ENCODE measurements at places on chromosomes 12 and 14.

DNA sequence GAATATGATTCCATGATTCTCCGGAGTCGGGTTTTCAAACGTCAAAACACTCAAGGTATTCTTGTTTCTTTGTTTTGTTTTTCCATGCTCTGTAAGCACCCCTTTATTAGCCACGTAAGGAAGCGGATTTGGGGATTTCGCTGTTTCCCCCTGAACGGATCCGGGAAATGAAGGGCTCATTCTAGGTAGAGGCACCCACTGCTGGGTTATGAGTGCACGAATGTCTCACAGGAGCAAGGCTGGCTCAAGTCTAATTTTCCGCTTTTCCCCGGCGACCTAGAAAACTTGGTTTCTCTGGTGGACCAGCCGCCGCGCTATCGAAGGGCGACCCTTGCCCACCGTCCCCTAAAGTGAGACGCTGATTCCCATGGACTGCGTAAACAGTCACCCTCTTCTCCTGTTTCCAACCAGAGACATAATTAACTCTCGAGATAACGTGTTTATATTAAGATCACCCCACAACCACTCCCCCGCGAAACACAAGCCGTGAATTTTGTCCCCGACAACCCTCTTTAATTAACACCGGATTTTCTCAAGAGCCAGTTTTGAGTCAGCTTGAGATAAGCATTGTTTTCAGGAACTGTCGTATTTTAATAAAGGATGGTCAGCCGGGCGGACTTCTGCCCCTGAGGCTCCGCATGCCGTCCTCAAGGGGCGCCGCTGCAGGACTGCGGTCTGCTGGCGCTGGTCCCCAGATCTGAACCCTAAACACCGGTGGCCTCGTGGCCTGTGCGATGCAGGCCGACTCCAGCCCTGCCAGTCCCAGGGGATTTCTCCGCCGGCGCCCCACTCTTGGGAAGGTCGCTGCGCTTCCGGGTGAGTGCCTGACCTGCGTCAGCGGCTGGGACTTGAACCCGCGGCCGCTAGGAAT lies 515 bp upstream of the ABCC9 start:
- DNase-seq, result no peak

- DNase-seq, result no peak
Observed at GRCh38 chr12:47907851-47908454, 3.2 kb upstream of the VDR start.

DNA sequence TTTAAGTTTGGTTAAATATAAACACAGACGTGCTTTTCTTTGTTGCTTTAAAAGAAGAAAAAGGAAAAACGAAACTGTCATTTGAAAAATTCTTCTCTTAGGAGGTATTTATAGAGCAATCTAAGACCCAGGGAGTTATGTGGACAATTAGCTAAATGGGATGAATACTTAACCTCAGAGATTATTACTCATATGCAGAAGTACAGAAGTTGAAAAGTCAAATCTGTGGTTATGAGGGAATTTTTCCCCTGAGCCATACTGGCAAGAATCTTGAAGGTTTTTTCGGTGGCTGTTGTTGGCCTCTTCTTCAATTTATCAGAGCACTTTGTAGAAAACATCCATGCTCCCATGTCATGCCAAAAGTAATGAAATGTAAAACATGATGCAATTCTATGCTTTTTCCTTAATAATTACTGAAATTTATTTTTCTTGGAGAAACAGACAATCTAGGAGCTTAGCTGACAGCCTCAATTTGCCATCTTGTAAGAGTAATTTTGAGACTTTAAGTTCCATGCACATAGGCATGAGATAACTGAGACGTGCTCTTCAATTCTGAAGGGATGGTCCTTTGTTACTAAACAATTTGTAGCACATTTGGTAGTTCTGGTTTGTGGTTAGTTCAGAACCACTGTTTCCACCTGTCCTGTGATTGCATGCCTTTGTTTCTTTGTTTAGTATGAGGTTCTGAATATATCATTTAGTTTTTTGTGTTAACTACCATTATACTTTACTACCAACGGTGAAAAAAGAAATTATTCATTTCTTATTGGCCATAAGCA lies 126.6 kb downstream of the BCAT1 start:
- no peak for DNase-seq

GRCh38 chr12:104741077-104741476 lies 217.0 kb downstream of the SLC41A2 start:
- DNase-seq, result no peak

DNA sequence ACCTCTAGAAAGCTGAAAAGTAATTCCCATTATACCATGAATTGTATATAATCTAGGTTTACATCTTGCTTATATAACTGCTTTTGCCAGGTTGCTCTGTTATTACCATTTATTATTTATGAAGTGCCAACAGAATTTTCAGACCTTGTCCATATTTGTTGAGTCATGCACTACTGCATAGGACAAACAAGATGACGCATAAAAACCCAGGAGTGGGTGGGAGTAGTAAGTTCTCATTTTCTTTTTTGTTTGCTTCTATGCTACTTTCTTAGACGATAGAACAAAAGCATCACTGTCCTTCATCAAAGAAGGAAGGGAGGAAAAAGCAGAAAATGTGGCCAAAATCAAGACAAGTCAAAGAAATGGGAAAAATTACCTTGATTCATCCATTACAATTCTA lies 119.0 kb upstream of the RASSF8 start:
- DNase-seq, result no peak

- no peak for DNase-seq
Observed at GRCh38 chr12:129331356-129332085, 478.2 kb downstream of the GLT1D1 start.

DNA sequence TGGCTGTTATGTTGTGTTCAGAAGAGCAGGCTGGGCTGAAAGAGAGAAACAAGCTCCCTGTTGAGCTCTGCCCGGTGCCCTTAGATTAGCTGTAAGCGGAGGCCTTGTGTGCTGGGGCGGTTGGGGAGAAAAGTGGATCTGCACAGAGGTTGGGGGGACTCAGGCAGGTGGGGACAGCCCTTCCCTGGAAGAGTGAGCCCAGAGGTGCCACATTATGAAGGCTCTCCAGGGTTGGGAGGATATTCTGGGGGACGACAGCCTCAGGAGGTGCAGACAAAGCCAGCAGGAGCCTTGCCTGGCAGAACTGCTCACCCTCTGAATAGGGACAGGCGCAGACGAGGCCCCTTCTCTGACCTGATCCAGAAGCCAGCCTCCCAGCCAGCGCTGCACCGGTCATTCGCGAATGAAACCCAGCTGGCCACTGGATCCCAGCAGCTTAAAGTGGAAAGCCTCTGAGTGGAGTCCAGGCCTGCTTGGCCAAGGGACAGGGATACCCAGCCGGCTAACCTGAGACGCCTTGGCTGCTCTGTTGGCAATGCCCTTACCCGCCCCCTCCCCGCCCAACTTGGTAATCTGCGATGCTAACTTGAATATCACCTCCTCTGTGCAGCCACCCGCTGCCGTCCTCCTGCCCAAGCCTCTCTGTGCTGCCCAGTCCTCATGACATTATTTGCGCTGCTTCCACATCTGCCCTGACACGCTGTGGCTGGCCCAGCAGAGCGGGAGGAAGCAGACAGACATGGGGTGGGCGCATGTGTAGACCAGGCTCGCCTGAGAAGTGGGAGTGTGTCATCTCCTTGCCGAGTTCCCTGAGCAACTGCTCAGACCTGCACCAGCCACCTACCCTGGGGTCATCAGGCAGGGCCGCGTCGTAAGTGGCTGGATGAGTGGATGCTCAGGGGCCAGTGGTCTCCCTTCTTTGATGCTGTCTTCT lies 5.6 kb downstream of the HIP1R start:
- no peak for DNase-seq

DNA sequence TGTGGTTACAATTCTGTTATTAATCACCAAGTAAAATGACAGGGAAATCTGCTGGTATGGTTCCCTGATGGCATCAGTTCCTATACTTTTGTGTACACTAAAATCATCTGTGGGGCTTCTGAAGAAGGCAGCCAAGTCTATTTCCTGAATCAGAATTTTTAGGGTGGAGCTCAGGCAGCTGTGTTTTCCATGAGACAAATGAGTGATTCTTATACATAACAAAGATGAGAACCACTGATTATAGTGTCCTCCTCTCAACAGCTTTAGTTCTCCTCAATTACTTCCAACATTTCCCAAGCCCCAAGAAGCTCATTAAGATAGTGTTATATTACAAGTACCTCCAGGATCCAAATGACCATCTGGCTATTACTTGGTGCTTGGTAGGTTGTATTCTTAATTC lies 64.5 kb upstream of the USP44 start:
- no peak for DNase-seq

DNA sequence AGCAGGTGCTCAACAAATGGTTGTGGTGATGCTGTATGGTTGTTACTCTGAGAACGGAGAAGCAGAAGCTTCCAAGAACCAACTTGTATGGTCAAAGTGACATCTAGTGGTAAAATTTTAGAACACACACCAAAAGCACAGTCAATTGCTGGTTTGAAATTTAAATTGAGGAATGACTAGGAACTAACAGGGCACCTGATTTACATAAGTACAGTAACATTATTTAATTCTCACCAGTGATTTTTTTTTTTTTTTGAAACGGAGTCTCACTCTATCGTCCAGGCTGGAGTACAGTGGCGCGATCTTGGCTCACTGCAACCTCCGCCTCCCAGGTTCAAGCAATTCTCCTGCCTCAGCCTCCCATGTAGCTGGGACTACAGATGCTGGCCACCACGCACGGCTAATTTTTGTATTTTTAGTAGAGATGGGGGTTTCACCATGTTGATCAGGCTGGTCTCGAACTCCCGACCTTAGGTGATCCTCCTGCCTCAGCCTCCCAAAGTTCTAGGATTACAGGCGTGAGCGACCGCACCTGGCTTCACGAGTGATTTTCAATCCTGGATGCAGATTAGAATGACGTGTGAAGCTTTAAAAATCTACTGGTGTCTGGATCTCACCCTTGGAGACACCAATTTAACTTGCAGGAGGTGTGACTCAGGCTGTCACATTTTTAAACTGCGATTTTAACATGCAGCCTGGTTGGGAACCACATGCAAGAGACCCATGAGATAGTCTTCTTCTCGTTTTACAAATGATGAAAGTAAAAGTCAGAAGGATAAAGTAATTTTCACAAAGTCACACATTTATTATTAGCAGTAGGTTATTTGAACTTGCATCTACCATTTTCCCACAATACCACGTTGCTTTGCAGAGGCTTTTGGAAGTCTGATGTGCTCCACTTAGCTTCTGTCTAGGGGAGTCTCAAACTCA lies 14.1 kb upstream of the NUMB start:
- peak; percentile 77 for DNase-seq

DNA sequence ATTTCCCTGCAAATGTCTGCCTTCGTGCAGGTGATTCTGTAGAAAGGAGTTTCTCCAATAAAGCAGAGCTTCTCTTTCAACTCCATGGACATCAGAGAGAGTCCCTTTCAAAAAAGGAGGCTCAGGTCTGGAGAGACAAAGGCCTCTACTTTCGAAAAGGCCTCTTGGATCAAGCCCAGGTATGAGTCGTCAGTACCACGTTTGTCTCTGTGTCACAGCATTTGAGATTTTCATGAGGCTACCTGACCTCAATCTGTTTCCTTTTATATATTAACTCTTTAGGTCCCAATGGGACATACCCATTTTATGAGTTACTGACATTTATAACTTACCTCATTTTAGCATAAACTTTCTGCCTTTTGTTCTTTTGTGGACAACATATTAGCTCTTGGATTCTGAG lies 290.8 kb downstream of the RPAP3 start:
- no peak for DNase-seq

DNA sequence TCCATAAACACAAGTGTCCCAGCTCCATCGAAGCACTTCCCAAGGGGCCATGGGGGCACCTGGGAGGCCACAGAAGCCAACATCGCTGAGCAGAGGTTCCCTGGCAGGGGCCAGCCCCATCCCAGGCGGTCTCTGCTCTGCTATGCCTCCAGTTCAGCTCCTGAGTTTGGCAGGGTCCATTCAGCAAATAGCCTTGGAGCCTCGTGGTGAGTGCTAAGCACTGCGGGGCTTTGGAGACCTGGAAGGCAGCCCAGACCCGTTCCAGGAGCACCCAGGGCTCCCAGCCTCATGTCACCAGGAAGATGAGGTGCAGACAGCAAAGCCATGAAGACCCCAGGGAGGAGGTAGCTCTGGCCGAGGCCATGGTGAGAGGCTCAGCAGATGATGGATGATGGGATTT lies 109.5 kb downstream of the LGMN start:
- no peak for DNase-seq

GRCh38 chr12:17609153-17609552 lies 480.8 kb downstream of the RERGL start:
- DNase-seq, result no peak

DNA sequence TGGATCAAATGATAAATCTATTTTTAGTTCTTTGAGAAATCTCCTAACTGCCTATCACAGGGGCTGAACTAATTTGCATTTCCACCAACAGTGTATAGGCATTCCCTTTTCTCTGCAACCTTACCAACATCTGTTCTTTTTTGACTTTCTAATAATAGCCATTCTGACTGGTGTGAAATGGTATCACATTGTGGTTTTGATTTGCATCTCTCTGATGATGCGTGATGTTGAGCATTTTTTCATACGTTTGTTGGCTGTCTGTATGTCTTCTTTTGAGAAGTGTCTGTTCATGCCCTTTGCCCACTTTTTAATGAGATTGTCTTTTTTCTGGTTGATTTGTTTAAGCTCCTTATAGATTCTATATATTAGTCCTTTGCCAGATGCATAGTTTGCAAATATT lies 67.1 kb downstream of the IFNG-AS1 start:
- DNase-seq, result no peak

GRCh38 chr12:112307317-112308011 lies 74.8 kb downstream of the HECTD4 start:
- no peak for DNase-seq

- no peak for DNase-seq
Observed at GRCh38 chr12:51023625-51024382, 2.4 kb downstream of the SLC11A2 start.

- DNase-seq, result no peak
Observed at GRCh38 chr12:45304514-45305178, 88.8 kb downstream of the ANO6 start.

DNA sequence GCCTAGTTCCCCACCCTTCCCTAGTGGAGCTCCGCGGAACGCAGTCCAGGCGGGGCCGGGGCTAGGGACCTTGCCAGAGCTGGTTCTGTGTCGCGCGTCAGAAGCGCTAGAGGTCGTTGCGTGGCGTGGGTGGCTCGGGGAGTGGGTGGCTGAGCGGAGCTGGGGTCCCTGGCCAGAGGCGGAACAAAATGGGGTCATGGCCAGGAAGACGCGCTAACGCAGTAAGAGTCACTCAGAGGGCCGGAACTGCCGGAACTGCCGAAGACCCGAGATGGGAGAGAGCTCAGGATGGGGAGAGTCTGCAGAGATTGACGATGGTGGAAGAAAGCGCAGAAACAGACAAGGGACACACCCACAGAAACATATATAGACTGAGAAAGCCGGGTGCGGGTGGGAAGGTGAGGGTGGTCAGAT lies 4.8 kb downstream of the DGKA start:
- DNase-seq, result no peak

- no peak for DNase-seq
Observed at GRCh38 chr12:121214855-121215745, 5.2 kb downstream of the P2RX4 start.

- DNase-seq, result peak; percentile 49
Observed at GRCh38 chr14:96576937-96577336, 74.8 kb downstream of the PAPOLA start.

- no peak for DNase-seq
Observed at GRCh38 chr12:83172866-83173649, 486.4 kb downstream of the TMTC2 start.

- DNase-seq, result no peak
Observed at GRCh38 chr12:88665071-88665470, 84.8 kb upstream of the KITLG start.
